ENCODE measurements at places on chromosomes 3 and 15.
A peak's percentile ranks its signal among the peaks of the same experiment; 100 is the strongest.

DNA sequence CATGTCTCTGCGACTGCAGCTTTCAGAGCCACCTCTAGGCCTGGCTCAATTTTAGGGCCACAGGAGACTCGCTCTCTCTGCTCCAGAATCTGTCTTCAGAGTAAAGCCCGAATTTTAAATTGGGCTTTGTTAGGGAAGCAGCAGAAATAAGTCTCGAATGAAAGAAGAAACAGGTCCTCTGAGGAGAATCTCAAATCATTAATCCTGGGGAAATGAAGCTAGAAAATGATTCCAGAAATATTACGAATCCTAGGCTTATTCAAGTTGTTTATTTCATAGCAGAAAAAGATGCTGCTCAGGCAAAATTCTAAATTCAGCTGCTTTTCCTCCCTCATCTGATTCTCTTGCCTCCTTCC, 114.2 kb upstream of the THBS1 start:
- DNase-seq: no peak

- DNase-seq: no peak
These were observed 54.2 kb downstream of the B3GALNT1 start for GRCh38 chr3:161050935-161051334.

GRCh38 chr3:69385723-69386555, at the start of gene FRMD4B:
Gene FRMD4B (minus strand): TSS chr3:69386088. CDS start chr3:69385989, 99 bp downstream.
- DNase-seq: peak; percentile 92

DNA sequence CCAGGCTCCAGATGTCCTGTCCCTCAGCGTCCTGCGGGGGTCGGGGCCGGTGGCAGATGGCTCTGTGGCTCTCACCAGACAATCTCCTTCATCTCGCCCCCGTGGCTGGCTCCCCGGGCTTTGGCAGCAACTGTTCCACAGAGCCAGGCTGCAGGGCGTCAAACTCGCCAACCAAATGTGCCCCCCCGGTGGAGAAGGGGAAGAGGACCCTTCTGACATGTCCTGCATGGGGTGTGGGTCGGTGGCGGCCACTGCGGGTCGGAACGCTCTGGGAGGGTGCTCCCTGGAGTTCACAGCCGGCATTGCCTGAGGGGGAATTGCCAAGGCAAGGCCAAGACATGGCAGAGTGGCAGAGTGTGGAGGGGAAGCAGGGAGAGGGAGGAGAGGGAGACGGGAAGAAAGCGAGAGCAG, 36.0 kb downstream of the BDH1 start:
- no peak for DNase-seq

GRCh38 chr3:23254282-23254681, 51.2 kb downstream of the UBE2E2 start:
- DNase-seq: no peak

- DNase-seq: no peak
These were observed 55.6 kb downstream of the LYSMD4 start for GRCh38 chr15:99677540-99678134.

DNA sequence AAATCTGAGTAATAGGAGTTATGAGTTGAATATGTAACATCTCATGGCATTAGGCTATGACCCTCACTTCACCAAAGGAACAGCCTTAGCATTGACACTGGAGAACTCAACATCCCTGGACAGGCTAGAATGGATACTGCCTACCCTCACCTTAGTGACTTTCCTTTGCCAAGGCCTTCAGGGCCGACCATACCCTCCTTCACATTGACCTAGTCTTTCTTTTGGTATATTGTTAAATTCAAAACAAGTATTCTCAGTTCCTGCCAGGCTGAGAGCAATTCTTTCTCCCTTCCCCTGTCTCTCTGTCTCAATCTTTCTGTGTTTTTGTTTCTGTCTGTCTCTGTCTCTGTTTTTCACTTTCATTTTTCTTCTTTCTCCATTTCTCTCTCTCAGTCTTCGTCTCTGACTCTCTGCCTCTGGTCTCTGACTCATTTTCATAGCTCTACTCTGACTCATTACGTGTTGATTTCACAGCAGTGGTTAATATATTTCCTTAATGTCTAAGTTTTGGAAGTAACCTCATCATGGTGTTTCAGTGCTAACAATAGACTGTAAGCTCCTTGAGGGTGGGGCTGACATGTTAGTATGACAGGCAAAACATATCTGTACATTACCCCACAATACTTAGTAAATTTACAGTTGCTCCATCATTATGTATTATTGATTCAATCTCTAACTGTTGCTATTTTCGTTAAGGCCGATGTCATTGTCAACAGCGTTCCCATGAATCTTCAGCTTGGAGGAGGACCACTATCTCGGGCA, 32.5 kb downstream of the PARP15 start:
- no peak for DNase-seq

- DNase-seq: no peak
These were observed 83.7 kb upstream of the ARHGEF3 start for GRCh38 chr3:56885453-56885852.

GRCh38 chr15:39919748-39920509, at the start of gene GPR176:
Gene GPR176 (minus strand): TSS chr15:39920266. CDS start chr15:39920026, 240 bp downstream.
- DNase-seq: peak; percentile 21

GRCh38 chr3:189160519-189161309, 11.1 kb upstream of the TPRG1 start:
- no peak for DNase-seq

DNA sequence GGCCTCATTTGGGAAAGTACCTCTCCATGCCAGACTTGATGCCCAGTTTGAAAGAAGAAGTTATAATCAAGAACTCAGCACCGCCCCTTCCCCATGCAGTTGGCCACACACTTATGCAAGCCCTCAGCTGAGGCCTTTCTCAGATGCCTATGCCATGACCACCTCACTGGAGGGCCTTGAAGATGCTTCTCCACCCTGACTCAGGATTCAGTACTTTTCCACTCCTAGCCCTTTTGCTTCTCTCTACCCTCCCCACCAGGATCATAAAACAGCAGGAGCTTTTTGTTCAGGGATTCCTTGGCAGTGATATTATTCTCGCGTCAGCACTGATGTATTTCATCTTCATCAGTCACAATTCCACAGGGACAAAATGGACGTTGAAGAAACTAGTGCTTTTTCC, 313.5 kb downstream of the PYDC2 start:
- DNase-seq: no peak

- DNase-seq: no peak
These were observed 41.8 kb upstream of the RASGRF1 start for GRCh38 chr15:79132361-79132760.

DNA sequence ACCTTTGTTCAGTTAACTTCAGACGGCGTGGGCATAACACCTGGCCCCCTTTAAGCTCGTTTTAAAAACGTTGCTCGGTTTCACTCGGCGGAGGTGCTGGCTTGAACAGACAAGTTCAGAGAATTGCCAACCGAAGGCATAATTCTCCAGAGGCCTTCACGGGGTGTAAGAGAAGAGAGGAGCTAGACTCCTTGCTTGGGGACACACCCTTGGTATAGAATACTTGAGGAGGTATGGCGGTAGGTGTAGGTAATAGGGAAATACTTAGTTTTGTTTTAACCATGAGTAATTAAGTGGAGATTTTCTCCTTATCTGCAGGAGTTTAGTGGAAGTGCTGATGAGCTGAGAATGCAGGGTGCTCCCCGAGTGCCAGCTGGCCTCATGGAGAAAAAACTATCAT, 921 bp downstream of the FBXL2 start:
- DNase-seq: peak; percentile 1

GRCh38 chr3:192063570-192063969, 602.6 kb downstream of the PYDC2 start:
- DNase-seq: no peak

DNA sequence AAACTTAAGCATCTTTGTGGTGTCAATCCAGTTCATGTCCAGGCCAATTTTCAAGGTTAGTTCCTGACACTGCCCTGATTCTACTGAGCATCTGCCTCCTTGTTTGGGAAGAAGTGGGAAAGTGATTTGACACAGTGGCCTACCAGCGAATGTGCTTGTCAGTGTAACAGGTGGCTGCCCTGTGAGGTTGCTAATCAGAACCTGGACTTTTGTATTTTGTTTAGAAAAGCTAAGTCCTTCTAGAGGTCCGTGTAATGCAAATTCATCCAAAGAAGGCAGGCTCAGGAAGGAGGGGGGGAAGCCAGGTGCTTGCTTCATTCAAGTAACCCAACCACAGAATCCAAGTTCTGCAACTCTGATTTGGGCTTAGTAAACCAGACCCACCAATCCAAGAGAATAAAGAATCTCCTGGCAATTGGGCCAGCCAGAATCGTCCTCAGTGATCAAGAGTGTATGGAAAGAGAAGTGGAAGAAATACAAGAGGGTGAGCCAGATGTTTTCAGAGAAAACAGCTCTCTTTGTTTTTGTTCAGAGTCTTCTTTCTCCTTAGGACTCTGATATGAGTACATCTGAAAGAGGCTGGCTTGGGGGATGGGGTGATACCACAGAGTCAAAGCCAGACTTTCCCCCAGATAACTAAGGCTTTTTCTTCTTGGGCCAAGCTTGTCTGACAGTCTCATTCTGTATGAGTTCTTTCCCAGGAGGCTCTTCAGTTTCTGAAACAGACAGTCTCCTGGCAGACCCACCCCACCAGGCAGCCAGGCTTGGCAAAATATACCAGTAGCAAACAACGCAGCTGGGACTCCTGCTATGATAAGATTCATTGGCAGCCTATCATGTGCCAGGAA, 508.9 kb upstream of the TBL1XR1 start:
- no peak for DNase-seq

DNA sequence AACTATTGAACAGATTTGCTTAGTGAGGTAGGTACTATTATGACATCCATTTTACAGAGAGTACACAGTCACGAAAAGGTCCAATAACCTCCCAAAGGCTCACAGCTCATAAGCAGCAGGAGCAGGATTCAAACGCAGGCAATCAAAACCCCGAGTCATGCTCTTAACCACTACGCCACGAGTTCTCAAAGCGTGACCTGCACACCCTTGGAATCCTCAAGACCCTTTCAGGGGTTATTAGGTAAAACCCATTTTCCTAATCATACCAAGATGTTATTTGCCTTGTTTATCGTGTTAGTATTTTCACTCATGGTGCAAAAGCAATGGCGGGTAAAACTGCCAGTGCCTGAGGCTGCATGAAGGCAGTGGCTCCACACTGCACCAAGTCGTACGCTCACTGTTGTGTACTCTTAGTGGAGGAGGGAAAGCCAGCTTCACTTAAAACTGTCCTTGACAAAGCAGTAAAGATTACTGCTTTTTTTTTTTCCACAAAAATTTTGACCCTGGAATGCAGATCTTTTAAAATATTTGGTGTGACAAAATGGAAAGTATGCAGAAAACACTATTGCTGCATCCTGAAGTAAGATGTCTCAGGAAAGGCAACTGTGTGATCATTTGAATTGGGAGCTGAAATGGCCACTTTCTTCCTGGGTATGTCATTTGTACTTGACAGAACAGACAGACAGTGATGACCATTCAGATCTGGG, 96.1 kb downstream of the IGF2BP2 start:
- no peak for DNase-seq

GRCh38 chr15:78752492-78753358, 58.5 kb downstream of the ADAMTS7 start:
- no peak for DNase-seq

GRCh38 chr3:58190291-58190690, 20.5 kb downstream of the DNASE1L3 start:
- no peak for DNase-seq

DNA sequence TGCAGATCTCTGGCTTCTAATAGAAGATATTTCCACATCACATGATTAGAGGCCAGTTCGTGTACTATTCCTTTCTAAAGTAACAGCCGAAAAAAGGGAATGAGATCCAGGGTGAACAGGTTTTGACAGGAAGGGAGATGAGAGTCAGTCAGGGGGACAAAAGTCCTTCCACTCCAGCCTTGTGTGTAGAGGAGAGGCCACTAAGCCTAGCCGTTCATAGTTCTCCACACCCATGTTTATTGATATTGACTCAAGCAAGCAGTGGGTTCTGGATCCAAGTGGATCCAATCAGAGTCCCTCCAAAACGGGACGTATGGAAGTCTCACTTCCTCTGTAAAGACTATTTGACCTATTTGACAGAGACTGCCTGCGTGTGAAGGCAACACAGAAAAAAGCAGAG, 80.4 kb upstream of the LRIG1 start:
- no peak for DNase-seq

DNA sequence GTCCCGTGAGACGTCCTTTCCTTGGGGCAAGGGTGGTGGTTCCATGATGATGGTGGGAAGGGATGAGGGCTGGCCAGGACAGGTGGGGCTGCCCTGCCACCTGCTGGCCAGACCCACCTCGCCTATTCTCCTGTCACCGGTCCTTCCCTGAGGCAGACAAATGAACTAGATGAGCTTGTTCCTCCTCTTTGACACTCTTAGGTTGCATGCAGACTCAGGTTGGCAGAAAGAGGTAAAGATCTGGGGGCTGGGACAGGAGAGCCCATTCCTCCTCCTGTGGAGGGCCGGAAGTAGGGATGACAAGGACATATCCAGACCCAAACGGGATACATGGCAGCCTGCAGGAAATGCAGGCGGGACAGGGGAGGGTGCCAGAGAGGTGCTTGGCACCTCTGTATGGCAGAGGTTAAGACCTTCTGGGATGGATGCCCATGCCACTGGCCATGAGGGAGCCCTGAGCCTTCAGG, 38.6 kb downstream of the ACSBG1 start:
- DNase-seq: no peak

- no peak for DNase-seq
These were observed 135.1 kb downstream of the TMCO5A start for GRCh38 chr15:38069511-38070011.

GRCh38 chr3:111595232-111595631, at the start of gene ZBED2:
Gene ZBED2 (minus strand): TSS chr3:111595346. CDS start chr3:111594201, 1,145 bp downstream.
- DNase-seq: no peak

DNA sequence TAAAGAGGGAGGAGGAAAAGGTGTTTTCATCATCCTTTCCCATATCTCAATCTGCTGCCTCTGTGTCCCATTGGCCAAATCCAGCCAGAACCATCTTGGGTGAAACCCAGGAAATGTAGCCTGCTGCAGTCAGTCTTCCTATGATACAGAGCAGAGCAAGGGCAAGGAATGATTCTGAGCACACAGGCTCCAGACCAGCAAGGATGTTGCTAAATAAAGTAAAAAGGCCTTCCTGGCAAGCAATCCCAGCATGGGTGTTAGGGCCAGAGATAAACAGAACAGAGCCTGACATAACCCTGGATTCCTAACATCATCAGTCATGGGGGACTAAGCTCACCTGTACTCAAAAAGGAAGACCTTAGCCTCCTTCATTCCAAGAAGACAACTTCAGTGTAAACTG, 90.7 kb upstream of the AGTR1 start:
- no peak for DNase-seq

GRCh38 chr3:43759297-43759782, 68.6 kb downstream of the ABHD5 start:
- no peak for DNase-seq

DNA sequence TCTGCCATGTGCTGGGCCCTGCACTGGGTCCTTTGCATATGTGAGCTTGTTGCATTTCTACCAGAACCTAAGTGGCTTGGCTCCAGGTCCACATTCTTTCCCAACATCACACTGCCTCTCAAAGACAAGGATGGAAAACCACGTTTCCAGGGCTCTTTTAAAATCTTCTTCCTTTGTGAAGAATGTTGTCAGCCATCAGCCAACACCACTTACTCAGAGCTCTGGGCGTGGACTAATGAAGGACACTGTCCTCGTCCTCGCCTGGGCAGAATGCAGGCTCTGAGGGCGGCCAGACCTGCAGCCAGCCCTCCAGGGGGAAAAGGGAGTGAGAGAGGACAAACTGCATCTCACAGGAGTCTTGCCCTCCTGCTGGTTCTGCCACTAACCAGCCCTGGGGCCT, 49.7 kb downstream of the MAGEF1 start:
- DNase-seq: no peak

- DNase-seq: no peak
These were observed 74.8 kb downstream of the NR1I2 start for GRCh38 chr3:119856695-119857094.
